Transverse colon (tissue), 4 donors: ENCODE measurements at places on chromosomes 6 and 20. TPM values are rescaled to one million over a fixed set of nuclear protein-coding genes. Genes with fewer than 3 reads are reported as not detected.

GRCh38 chr20:47183367-47183766 lies 173.1 kb downstream of the ZMYND8 start:
- no peaks in the 10 kb centered on the region for H3K36me3 ChIP-seq
- DNase-seq, result no peak
- no peak overlapping the region for H3K27ac ChIP-seq
- no peaks in the 10 kb centered on the region for H3K27me3 ChIP-seq
- H3K4me3 ChIP-seq, result no peak overlapping the region
- no peaks in the 10 kb centered on the region for H3K4me1 ChIP-seq

GRCh38 chr6:18186540-18187250 lies 31.5 kb downstream of the KDM1B start:
- H3K27me3 ChIP-seq, result no peaks in the 10 kb centered on the region
- no peak for DNase-seq
- H3K36me3 ChIP-seq, result no peaks in the 10 kb centered on the region
- no peaks in the 10 kb centered on the region for H3K4me1 ChIP-seq

- H3K36me3 ChIP-seq, result no peaks in the 10 kb centered on the region
- no peak for DNase-seq
- H3K27ac ChIP-seq, result no peak overlapping the region
Observed at GRCh38 chr6:99836471-99836870, 157.6 kb downstream of the MCHR2 start.

DNA sequence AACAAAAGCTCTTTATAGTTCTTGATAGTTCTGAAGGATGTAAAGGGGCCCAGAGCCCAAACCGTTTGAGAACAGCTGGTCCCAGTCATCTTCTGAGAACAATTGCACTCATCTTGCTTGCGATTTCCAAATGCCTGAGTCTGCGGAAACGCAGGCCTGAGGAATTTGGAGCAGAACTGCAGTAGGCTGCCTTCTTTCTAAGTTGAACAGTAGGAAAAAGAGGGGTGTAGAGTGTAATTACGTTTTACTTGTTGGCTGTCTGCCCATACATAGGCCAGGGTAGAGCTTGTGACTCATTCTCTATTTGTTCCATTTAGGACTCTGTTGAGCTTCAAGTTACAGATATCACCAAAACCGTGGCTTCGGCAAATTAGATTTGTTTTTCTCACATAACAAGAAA lies 42.0 kb upstream of the KIF16B start:
- H3K4me3 ChIP-seq, result no peak overlapping the region
- H3K27me3 ChIP-seq, result no peaks in the 10 kb centered on the region
- H3K36me3 ChIP-seq, result no peaks in the 10 kb centered on the region
- peaks cover 12% of the 10 kb centered on the region for H3K4me1 ChIP-seq
- H3K27ac ChIP-seq, result no peak overlapping the region
- DNase-seq, result peak; percentile 15

The SNAP25 gene
- not detected for total RNA-seq

DNA sequence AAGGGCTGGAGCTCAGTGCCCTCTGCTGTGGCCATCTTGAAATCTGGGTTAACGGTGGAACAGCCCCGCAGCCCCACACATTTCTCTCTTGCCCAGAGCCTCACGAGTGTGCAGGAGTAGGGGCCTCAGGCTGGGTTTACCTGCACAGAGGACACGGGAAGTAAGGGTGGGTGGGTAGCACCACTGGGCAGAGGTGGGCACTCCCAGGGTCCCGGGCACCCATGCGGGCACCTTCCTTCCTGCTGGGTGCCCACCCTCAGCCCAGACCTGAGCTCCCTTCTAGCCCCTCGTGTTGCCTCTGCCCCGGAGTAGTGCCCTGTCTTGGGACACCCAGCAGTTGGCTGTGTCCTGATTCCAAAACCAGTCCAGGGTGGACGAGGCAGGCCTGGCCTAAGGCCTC lies 11.2 kb downstream of the COL9A3 start:
- H3K4me1 ChIP-seq, result peaks cover 32% of the 10 kb centered on the region
- no peak overlapping the region for H3K4me3 ChIP-seq
